ENCODE measurements at places on chromosomes 16 and 17. TPM values are rescaled to one million over a fixed set of nuclear protein-coding genes. Genes with fewer than 3 reads are reported as not detected.

GRCh38 chr17:20122254-20122879, 113.2 kb downstream of the SPECC1 start:
- peaks cover 3% of the 10 kb centered on the region for H3K36me3 ChIP-seq
- no peak overlapping the region for H3K27ac ChIP-seq
- H3K4me1 ChIP-seq = no peaks in the 10 kb centered on the region
- no peak for DNase-seq
- no peaks in the 10 kb centered on the region for H3K27me3 ChIP-seq

The SYNGR3 gene
- 10.3 TPM for total RNA-seq

DNA sequence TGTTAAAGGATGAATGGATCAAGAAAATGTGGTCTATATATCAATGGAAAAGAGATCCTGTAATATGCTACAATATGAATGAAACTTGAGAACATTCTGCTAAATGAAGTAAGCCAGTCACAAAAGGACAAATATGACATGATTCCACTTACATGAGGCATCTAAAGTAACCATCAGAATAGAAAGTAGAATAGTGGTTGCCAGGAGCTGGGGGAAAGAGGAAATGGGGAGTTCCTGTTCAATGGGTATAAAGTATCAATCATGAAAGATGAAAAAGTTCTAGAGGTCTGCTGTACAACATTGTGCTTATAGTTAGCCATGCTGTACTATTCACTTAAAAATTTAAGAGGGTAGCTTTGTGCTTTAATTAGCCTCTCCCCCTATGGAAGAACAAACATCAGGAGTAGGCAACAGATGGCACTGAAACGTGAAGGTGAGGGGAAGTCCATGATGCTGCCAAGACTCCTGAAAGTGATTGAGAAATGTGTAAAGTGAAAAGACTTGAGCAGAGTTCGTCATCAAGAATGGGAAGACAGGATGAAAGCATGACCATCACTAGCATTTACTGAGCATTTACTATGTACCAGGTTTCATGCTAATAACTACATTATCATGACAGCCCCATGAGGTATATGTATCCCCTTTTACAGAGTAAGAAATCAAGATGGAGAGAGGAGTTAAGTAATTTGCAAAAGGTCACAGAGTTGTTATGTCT, 167.2 kb downstream of the CYB561 start:
- no peak overlapping the region for H3K4me3 ChIP-seq
- H3K27ac ChIP-seq = no peak overlapping the region
- H3K4me1 ChIP-seq = no peaks in the 10 kb centered on the region
- no peaks in the 10 kb centered on the region for H3K36me3 ChIP-seq
- DNase-seq = no peak

DNA sequence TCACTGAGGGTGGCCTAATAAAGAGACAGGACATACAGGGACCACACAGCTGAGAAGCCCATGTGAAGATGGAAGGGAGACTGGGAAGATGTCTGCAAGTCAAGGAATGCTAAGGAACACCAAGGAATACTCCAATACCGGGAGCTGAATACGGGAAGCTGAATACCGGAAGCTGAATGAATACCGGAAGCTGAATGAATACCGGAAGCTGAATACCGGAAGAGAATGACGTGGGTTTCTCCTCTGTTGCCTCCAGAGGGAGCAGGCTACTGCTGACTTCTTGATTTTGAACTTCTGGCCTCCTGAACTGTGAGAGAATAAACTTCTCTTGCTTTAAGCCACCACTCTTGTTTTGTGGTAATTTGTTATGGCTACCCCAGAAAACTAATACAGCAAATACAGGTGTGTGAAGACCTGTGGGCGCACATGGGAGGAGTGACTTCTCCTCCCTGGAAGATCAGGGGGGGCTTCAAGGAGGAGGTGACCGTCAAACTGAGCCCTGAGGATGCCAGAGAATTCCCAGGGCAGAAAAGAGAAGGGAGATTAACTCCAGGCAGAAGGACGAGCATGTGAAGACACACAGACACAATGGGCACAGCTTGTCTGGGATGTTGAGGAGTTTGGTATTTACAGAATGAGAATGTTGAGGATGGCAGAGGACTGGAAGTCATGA, 259.9 kb downstream of the IRF8 start:
- no peaks in the 10 kb centered on the region for H3K36me3 ChIP-seq
- H3K27me3 ChIP-seq = peaks cover 2% of the 10 kb centered on the region
- no peak overlapping the region for H3K27ac ChIP-seq
- peaks cover 3% of the 10 kb centered on the region for H3K4me1 ChIP-seq

- H3K4me3 ChIP-seq = no peak overlapping the region
- DNase-seq = no peak
- no peaks in the 10 kb centered on the region for H3K36me3 ChIP-seq
These were observed 177.3 kb downstream of the SEC14L1 start for GRCh38 chr17:77318021-77318420.

GRCh38 chr17:32927201-32927723, 691 bp upstream of the TMEM98 start:
- DNase-seq = no peak
- H3K36me3 ChIP-seq = no peaks in the 10 kb centered on the region
- H3K4me3 ChIP-seq = no peak overlapping the region
- peaks cover 20% of the 10 kb centered on the region for H3K27me3 ChIP-seq
- no peaks in the 10 kb centered on the region for H3K4me1 ChIP-seq

The HSD11B2 gene
- not detected for total RNA-seq

DNA sequence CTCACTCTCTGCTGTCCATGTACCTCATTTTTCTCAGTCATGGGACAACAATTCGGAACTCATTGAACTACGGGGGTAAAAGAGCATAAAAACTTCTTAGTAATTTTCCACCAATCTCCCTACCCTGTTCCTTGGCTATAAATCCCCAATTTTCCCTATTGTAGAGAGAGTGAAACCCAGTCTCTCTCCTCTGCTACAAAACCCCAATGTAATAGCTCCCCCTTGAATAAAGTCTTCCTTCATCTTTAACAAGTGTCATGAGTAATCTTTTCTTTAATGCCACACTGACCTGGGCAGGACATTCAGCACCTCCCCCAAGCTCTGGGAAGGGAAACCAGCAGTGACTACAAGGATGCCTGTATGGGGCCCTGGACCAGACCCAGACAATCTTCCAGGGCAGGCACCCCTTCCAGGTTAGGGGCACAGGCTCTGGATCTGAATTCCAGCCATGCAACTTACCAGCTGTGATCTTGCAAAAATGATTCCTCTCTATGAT, 10.2 kb upstream of the EIF1 start:
- peaks cover 25% of the 10 kb centered on the region for H3K4me1 ChIP-seq
- peak overlapping the region; percentile 38 for H3K4me3 ChIP-seq
- H3K27me3 ChIP-seq = no peaks in the 10 kb centered on the region
- no peaks in the 10 kb centered on the region for H3K36me3 ChIP-seq
- DNase-seq = no peak

- no peak for DNase-seq
- no peak overlapping the region for H3K4me3 ChIP-seq
- peaks cover 5% of the 10 kb centered on the region for H3K27me3 ChIP-seq
- no peak overlapping the region for H3K27ac ChIP-seq
- H3K36me3 ChIP-seq = no peaks in the 10 kb centered on the region
These were observed 13.6 kb upstream of the DOC2B start for GRCh38 chr17:194828-195602.

The RAB37 gene
- 150 TPM for total RNA-seq

The NPB gene
- 0.18 TPM for total RNA-seq

The KRTAP4-12 gene
- not detected for total RNA-seq

- H3K27me3 ChIP-seq = no peaks in the 10 kb centered on the region
- peaks cover 27% of the 10 kb centered on the region for H3K36me3 ChIP-seq
- H3K4me3 ChIP-seq = no peak overlapping the region
- H3K27ac ChIP-seq = no peak overlapping the region
- H3K4me1 ChIP-seq = no peaks in the 10 kb centered on the region
- DNase-seq = no peak
These were observed 6.8 kb downstream of the ERAL1 start for GRCh38 chr17:28861393-28862203.

GRCh38 chr16:20897922-20898321, 2.2 kb downstream of the DCUN1D3 start:
- H3K36me3 ChIP-seq = peaks cover 11% of the 10 kb centered on the region
- H3K4me3 ChIP-seq = no peak overlapping the region
- H3K27me3 ChIP-seq = no peaks in the 10 kb centered on the region
- peaks cover 21% of the 10 kb centered on the region for H3K4me1 ChIP-seq

- H3K36me3 ChIP-seq = peaks cover 11% of the 10 kb centered on the region
- no peak for DNase-seq
- H3K27me3 ChIP-seq = no peaks in the 10 kb centered on the region
- H3K4me1 ChIP-seq = peaks cover 20% of the 10 kb centered on the region
- H3K27ac ChIP-seq = no peak overlapping the region
These were observed 12.0 kb downstream of the AP1G1 start for GRCh38 chr16:71796501-71797097.

DNA sequence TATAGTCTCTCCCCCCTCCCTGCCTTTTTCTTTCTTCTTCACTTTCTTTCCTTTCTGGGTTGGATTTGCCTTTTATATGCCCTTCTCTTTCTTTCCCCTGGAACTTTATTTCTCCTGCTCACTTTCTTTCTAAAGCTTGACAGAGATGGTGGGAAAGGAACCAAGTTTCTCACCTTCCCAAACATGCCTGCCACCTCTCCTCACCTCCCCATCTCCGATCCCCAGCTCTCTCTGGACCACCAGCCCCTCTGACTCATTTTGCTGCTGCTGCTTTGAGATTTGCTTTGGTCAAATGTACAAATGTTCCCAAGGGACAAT, 6.7 kb upstream of the LHX1 start:
- H3K36me3 ChIP-seq = no peaks in the 10 kb centered on the region
- peaks cover 51% of the 10 kb centered on the region for H3K4me1 ChIP-seq
- DNase-seq = no peak

GRCh38 chr17:62800585-62800984, 7.5 kb downstream of the MARCHF10 start:
- H3K27ac ChIP-seq = no peak overlapping the region
- H3K27me3 ChIP-seq = no peaks in the 10 kb centered on the region
- no peaks in the 10 kb centered on the region for H3K36me3 ChIP-seq
- H3K4me3 ChIP-seq = no peak overlapping the region
- no peak for DNase-seq

GRCh38 chr16:68346892-68347480, 36.2 kb downstream of the PRMT7 start:
- H3K36me3 ChIP-seq = peaks cover 70% of the 10 kb centered on the region
- no peak overlapping the region for H3K4me3 ChIP-seq
- DNase-seq = no peak
- H3K4me1 ChIP-seq = no peaks in the 10 kb centered on the region

DNA sequence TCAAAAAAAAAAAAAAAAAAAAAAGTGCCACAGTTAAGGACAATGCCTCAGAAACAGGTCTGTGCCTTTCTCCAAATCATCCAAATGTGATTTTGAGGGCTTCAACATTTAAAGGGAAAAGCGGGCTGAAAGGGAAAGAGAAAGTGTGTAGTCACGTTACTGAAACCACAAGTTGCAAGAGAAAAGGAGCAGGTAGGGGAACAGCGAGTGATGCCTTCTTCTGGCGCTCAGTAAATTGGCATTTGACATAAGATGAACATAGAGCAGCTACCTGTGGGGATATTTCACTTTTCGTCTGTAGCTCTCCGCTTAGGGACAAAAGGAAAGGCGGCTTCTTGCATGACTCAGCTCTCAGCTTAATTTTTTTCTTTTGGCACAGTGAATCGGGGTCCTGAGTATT, 11.1 kb downstream of the CMTM2 start:
- H3K4me3 ChIP-seq = peak overlapping the region; percentile 34
- no peak overlapping the region for H3K27ac ChIP-seq
- H3K4me1 ChIP-seq = peaks cover 15% of the 10 kb centered on the region
- DNase-seq = no peak
- no peaks in the 10 kb centered on the region for H3K27me3 ChIP-seq

DNA sequence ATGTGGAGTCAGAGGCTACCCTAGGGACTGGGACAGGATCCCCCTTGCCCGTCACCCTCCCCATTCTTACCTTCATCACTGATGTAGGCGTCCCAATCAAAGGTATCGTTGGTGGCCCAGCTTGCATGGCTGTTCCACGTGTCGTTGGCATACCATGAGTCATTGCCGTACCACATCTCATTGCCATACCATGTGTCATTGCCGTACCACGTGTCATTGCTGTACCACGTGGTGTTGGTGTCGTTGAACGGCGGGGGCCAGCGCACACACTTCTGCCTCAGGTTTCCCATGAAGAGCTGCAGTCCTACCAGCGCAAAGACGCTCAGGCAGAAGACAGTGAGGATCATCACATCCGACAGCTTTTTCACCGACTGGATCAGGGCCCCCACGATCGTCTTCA, 4.8 kb downstream of the SCN4A start:
- no peak overlapping the region for H3K4me3 ChIP-seq
- peaks cover 31% of the 10 kb centered on the region for H3K4me1 ChIP-seq
- no peaks in the 10 kb centered on the region for H3K36me3 ChIP-seq
- no peak for DNase-seq

DNA sequence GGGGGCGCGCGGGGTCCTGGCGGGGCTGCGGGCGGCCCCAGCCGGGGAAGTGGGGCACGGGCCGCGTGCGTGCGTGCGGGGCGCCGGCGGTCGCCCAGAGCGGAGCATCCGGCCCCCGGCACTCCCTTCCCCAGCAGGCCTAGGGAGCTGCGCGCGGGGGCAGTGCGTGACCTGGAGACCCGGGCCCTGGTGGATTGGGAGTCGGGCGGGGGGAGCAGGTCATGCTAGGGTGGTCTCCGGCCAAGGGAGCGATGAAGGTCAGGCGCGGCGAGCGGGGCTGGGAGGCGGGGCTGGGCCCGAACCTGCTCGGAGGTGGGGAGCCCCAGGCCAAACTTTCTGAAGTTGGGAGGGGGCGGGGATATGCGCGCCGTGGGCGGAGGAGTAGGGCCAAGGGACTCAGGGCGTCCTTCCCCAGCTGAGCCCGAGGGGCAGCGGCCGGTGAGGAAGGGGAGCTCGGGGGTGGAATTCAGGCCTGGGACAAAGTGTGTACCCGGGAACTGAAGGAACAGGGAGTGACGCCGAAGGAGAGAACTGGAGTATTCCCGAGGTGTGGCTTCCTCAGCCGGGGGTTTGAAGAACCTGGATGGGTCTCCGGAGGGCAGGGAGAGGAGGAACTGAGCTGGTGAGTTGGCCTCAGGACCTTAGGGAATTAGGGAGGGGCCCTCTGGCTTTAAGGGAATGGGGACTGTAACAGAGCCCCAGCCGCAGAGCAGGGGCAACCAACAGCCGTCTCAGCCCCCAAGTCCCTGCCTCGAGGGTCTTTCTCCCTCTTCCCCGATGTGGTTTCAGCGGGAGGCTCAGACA, 589 bp downstream of the XYLT2 start:
- H3K27me3 ChIP-seq = no peaks in the 10 kb centered on the region
- H3K4me1 ChIP-seq = peaks cover 24% of the 10 kb centered on the region
- H3K4me3 ChIP-seq = peak overlapping the region; percentile 65
- H3K27ac ChIP-seq = peak overlapping the region; percentile 17
- no peaks in the 10 kb centered on the region for H3K36me3 ChIP-seq
- DNase-seq = no peak

DNA sequence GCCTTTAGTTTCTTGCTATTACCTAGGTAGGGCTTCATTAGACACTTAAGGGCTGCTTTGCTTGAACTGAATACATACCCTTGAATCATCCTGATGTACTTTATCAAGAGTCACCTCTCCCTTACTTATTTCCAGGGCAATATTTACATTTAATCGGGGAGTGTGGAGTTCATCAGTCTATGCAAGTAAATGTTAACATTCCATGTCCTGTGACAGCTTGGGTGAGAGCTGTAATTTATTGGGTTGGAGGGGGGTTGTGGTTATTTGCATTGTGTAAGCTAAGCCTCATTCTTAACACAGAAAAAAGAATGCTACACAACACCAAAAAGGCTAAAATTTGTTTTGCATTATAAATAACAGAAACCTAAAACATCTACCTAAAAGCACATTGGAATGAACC, 16.7 kb downstream of the KCNJ16 start:
- no peak overlapping the region for H3K27ac ChIP-seq
- no peaks in the 10 kb centered on the region for H3K27me3 ChIP-seq
- DNase-seq = no peak
- H3K36me3 ChIP-seq = no peaks in the 10 kb centered on the region

The CSH2 gene
- total RNA-seq = not detected

- no peak within 1 kb of the TSS for H3K4me3 ChIP-seq
- no peaks in the 10 kb centered on the region for H3K4me1 ChIP-seq
- H3K36me3 ChIP-seq = no peaks in the 10 kb centered on the region
- H3K27me3 ChIP-seq = no peaks in the 10 kb centered on the region
These were observed at the start of gene CRYBA1 for GRCh38 chr17:29246628-29247027. Gene CRYBA1 (plus strand): TSS chr17:29246859. CDS start chr17:29246864, 5 bp downstream.

All from natural killer cell (primary cell).